ENCODE measurements at places on chromosomes 5 and 9.

DNA sequence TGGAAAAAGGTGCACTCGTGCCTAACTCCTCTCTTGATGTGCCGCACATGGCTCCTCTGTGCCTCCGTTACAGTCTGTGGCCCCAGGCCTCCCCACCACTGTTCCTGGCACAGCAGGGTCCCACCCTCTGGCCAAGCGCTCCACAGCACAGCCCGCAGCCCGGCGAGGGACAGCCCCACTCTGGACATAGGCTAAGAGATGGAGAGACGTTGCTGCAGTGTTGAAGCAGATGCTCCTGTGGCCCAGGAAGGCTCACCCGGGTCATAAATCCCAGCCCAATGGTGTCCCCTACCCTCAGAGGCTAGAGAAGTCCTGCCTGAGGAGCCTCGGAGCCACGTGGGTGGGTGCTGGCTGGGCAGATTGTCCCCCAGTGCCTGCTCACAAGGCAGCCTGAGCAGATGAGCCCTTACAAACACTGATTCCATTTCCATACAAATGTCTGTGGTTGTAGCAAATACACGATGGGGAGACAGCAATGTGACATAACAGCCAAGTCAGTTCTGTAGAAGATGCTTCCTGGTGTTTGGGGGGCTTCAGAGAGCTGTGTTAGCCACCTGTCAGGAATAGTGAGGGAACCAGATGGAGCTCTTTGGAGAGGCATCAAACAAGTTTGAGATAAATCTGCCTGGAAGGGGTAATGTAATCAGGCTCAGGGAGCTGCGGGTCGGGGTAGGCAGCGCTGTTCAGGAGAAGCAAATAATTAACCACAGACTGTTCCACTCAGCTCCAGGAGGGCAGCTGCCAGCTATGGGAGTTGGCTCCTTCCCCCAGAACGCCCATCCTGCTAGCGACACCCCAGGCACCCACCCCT lies 41.7 kb downstream of the C5orf15 start:
- DNase-seq: no peak

DNA sequence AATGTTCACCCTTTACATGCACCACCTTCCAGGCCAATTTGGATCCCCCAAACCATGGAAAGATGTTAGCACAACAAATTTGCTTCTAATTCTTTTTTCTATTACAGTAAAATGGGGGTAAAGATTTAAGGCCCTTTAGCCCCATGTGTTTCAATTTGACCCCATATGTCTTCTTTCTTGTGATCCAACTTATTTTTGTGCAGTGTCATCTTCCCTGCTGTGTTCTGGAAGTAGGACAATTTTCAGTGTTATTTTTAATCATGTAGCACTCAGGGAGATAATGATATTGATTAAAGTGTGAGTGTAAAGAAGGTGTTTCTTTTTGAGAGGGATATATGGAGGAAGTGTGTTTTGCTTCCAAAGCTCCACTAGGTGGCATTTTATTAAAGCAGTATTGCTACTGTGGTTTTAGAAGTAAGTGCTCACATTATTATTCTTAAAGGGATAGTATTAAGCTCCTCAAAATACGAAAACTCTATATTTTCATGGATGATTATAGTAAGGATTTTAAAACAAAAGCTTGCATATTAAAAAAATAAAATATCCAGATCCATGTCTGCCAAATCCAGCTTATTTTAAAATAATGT lies 118.7 kb upstream of the ATP10B start:
- no peak for DNase-seq

DNA sequence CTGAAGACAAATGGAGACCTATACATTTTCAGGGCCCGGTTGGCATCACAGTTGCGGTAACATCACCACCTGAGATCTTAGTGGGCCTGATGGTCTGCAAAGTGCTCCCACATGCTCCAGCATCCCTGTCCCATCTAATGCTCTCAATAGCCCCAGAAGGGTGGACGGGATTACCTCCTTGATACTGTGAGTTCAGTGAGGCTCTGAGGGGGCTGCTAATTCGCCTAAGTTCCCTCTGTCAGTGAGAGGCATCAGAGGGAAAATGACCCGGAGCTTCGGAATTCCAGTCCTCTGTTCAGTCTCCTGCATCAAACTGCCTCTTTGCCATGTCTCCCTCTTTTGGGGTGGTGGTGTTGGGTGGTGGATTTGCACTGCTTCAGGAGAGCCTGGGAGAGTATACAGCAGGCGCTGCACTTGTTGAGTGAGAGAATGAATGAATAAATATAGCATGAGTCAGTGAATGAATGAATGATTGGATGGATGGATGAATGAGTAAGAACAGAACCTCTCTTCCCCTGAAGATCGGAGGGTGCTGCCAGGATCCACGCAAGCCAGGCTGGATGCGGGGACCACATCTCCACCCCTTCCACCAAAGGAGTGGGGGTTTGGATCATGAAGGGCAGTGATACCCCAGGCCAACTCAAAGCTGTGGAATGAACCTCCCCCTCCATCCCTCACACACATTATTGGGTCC lies 141.0 kb downstream of the GABBR2 start:
- DNase-seq: no peak

DNA sequence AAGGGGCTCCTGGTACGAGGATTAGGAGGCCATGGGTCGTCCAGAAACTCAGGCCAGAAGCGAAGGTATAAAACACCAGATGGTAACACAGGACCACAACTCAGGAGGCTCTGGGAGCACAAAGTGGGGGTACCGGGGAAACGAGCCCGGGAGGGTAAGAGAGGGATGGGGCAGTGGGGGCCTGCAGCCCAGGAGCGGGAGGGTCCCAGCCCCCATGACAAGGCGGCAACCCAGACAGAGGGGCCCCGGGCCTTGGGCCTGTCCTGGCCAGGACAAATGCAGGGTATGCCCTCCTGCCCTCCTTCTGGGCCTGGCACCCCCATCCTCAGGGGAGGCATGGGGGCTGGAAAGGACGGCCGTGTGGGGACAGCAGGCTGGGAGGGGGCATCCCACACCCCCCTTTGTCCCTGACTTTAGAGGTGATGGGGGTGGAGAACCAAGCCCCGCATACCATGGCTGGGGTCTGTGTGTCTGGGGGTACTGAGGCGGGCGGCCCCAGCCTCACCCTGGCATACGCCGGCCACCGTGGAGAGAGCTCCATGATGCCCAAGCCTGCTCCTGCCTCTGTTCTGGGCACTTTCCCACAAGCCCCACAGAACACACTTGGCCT lies 47.0 kb upstream of the EXOC3 start:
- DNase-seq: no peak

DNA sequence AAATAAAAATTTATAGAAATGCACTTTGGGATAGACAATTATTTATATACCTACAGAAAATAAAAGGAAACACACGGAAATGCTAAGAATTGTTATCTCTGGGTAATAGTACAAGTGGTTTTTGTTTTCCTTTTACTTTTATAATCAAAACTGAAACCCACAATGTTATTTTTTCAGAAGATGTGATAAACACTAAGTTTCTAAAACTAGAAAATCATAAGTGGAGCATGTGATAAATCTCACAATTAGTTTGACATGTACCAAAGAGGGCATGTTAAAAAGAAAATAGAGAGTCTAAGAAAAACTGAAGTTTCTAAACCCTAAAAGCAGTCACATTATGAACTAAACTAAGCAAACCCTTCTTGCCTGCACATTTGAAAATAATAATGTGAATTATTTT lies 61.1 kb downstream of the OXCT1 start:
- DNase-seq: no peak

DNA sequence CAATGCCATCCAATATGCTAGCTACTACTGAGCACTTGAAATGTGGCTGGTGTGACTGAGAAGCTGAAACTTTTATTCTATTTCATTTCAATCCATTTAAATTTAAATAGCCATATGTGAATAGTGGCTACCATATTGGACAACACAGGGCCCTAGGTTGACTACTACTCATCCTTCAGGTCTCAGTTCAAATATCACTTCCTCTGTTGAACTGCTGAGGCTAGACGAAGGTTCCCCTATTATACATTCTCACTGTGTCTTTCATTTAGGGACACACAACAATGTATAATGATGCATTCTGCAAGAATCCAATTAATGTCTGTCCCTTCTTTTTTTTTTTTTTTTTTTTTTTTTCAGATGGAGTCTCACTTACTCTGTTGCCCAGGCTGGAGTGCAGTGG lies 208.7 kb downstream of the CRB2 start:
- no peak for DNase-seq

DNA sequence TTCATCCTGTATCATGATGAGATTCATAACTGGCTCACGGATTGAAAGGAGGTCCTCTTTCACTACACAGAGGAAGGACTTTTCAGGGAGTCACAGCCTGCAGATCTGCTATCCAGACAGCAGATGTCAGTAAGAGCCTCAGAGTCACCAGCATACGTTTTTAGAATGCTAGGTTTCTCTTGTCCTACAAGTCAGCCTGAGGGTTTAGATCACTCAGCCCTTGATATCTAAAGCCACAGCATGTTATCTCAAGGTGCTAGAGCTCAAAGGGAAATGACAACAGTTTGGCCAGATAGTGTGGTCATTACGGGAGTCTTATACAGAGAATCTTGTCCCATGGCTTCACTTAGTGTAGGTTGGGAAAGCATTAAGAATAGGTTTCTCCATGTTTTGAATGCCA lies 30.9 kb upstream of the SLC46A2 start:
- DNase-seq: no peak

GRCh38 chr5:31613651-31614050 lies 25.3 kb upstream of the PDZD2 start:
- DNase-seq: no peak

DNA sequence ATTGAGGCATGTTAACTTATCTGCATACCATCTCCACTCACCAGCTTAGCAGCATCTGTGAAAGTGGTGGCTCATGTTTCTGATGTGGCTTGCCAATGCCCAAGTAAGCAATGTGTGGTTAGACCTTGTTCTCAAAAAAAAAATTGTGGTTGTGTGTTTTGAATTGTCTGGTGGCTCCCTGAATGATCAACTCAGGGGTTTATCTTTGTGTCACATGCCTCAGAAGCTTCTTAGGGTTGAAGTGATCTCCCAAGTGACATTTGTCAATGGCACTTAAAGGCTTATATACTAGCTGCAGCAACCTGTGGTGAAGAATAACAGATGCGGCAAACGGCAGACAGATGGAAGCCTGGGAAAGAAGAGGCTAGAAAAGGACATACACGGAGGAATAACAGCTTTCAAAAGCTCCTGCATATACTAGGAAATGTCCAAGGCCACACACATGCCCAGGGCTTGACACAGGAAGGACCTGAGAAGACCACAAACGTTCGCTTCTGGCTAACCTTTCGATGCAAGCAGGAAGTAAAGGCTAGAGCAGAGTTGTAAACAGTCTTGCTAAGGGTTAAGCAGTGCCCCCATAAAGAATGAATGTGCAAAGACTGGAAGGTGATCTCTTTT lies 42.2 kb upstream of the FSD1L start:
- no peak for DNase-seq

GRCh38 chr5:174806729-174807128 lies 82.3 kb downstream of the MSX2 start:
- no peak for DNase-seq

- DNase-seq: no peak
Observed at GRCh38 chr5:130286971-130287370, 382.7 kb downstream of the CHSY3 start.

- DNase-seq: no peak
Observed at GRCh38 chr5:133121080-133121479, 69.3 kb downstream of the HSPA4 start.

- no peak for DNase-seq
Observed at GRCh38 chr5:107739661-107740060, 68.9 kb upstream of the EFNA5 start.

GRCh38 chr9:89008744-89009545 lies 17.7 kb downstream of the S1PR3 start:
- no peak for DNase-seq

GRCh38 chr5:108660291-108660690 lies 87.4 kb upstream of the FER start:
- no peak for DNase-seq

DNA sequence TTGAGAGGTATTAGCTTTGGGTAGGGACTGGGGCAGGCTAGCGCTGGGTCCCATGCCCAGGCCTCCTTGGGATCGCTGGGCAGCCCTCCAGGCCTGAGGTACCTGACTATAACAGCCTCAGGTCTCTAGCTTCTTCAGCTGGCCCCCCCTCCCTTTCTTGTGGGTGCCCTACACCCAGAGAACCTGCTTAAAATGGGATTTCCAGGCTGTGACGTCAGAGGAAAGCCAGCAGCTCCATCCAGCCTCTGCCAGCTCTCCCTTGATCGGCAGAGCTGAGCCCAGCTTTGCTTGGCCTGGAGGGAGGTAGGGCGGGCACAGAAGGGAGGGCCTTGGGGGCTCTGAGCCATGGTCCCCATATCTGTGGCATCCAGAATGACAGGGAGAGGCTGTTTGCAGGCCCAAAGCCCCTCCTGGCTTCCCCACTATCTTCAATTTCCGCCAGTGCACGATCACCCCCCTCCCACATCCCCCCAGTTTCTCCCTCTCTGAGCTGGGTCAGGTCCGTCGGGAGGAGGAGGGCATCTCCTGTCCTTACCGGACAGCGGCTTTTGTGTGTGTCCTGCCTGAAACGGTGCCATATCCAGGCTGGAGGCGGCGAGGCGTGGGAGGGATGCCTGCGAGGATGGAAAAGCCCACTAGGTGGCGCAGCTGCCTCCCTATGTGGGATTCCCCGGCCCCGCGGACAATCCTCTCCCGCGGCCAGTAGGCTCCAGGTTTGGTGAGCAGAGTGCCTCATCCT lies 10.8 kb downstream of the REEP2 start:
- peak; percentile 73 for DNase-seq

DNA sequence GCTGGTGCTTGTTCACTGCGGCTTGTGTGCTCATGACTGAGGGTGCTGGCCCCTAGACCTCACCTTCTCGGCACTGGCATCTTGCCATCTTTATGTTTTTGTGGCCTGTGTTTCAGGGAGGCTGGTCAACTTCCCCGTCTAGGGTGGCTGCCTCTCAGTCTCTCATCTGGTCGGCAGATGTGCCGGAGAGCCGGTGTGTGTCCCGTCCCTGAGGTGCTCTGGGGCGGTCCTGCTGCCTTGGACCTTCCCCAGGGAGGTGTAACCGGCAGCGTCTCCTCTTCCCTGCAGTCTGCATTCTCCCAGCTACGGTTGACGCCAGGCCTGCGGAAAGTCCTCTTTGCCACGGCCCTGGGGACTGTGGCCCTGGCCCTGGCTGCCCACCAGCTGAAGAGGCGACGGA lies 5.6 kb downstream of the MIGA2 start:
- no peak for DNase-seq

DNA sequence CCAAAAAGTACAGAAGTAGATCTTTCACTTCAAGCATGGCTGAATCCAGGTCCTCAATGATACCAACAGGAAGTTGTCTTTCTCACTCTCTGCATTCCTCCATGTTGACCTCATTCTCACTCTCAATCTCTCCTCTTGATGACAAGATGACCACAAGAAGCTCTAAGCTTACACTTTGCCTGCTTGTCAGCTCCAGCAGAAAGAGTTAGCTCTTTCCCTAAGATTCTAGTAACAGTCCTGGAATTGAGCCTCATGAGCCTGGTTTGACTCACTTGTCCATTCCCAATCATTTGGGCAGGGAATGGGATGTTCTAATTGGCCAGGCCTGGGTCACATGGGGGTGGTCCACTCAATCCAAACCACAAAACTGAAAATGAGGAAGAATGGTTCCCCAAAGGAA lies 3.3 kb upstream of the CLTA start:
- DNase-seq: no peak

Measured in activated CD4-positive, CD25-positive, alpha-beta regulatory T cell (primary cell).